ENCODE measurements at places on chromosomes 2 and 18.

DNA sequence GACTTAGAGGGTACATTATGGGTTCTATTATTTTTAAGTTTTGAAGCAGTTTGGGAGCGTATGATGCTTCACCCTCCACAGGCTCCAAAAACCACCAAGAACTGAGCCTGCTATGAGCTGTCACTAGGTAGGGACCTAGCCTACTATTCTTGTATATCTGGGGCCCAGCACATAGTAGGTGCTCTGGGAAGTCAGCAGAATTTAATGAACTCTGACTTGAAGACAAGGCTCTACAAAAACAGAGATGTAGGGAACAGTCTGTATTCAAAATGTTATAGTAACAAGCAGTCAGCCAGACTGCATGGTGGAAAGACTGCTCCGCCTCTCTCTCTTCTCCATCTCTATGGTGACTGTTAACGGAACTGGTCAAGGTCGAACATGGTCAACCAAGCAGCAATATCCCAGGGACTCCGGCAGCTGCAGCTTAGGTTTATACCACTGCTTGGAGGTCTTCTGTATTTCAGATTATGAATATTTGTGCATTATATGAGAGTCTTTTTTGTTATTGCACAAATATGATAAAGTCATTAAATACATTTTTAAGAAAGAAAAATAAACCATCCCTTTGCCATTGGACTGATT lies 22.2 kb upstream of the YWHAQ start:
- no peak for DNase-seq

DNA sequence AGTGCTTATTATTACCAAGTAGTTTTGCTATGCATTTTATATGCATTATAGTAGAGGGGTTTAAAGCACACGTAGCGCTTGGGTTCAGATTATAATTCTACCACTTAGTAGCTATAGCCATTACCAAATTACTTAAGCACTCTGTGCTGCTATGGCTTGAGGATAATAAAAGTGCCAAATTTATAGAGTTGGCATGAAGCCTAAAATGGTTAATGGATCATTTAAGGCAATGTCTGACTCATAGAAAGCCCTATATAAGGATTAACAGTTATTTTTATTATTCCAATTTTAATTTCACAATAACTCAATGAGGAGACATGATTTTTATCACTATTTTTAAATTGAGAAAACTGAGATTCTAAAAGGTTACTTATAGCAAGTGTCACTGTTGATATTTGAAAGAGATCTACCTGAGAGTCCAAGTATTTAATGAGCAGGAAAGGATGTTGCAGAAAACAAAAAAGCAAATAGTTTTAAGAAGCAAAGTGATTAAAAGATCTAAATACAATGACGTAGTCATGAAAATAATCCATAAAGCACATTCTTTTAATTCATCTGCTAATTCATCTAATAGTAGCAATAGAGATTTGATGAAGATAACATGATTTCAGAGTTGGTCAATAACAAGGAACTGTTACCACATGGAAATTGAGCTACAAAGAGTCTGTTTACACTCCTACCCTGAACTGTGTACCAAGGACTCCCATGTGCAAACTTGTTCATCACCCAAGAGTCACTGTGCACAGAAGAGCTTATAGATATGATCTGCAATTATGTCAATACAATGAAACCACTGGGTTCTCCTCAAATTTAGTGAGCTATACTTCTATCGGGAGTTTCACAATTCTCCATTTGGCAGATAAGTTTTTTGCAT lies 78.8 kb upstream of the DTNA start:
- no peak for DNase-seq

DNA sequence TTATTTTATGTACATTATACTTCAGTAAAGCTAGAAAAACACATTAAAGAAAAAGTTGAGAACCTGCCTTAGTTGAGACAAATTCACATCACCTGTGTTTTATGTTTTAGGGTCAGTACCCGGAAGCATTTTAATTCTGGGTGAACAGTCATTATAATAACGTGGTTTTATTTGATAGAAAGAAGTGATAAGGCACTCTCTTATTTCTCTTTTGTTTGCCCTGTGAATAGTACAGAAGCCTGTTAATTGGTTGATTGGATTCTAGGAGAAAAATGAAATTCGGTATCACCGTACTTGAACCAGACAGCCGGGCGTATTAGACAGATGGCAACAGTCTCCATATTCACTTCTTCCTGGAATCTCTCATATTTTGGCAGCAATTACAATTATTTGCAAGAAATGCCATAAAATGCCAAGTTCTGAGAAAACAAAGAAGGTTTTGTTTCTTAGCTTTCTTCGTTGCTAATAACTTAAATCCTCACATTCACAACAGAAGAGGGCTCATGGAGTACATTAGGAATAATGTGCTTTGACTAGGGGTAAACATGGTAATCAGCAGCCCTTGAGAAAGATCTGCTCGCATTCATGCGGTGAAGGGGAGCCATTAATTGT lies 168.7 kb upstream of the RASGRP3 start:
- DNase-seq, result no peak

- DNase-seq, result no peak
These were observed 62.3 kb downstream of the TNS1 start for GRCh38 chr2:217940261-217941220.

- no peak for DNase-seq
These were observed 35.8 kb downstream of the MFSD6 start for GRCh38 chr2:190443778-190444481.

- no peak for DNase-seq
These were observed 34.0 kb downstream of the NAPG start for GRCh38 chr18:10559553-10560451.

- DNase-seq, result no peak
These were observed 30.0 kb downstream of the MEMO1 start for GRCh38 chr2:31980674-31981356.

- DNase-seq, result no peak
These were observed 276.7 kb downstream of the PLCL1 start for GRCh38 chr2:198080879-198081765.

DNA sequence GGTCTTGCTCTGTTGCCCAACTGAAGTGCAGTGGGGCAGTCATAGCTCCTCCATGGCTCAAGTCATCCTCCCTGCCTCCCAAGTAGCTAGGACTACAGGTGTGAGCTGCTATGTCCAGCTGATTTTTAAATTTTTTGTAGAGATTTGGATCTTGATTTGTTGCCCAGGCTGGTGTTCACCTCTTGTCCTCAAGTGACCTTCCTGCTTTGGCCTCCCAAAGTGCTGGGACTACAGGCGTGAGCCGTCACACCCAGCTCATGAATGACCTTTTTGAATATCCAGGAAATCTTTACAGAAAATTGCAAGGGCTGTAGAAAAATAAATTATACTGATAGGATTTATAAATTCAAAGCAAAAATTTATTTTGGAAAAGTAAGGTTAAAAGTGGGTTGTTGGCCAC lies 17.4 kb downstream of the ACTR3 start:
- DNase-seq, result no peak

GRCh38 chr2:102615620-102616436 lies 3.5 kb upstream of the SLC9A2 start:
- no peak for DNase-seq

DNA sequence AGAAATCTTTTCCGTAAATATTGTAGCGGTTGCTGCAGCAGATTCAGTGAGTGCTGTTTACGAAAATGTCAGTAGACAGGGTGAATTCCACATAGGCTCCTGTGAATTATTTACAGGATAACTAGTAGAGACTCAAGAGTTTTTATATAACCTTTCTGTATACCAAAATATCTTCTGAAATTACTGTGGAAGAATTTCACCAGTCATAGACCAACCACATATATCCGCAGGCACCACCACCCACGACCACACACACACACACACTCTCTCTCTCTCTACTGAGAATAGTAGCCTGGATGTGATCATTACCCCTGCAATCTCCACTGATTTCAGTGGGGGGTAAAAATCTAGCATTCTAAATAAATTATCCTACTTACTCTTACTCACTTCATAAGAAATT lies 341.8 kb downstream of the RBM43 start:
- no peak for DNase-seq

- no peak for DNase-seq
These were observed 28.3 kb upstream of the SLC40A1 start for GRCh38 chr2:189608795-189609422.

DNA sequence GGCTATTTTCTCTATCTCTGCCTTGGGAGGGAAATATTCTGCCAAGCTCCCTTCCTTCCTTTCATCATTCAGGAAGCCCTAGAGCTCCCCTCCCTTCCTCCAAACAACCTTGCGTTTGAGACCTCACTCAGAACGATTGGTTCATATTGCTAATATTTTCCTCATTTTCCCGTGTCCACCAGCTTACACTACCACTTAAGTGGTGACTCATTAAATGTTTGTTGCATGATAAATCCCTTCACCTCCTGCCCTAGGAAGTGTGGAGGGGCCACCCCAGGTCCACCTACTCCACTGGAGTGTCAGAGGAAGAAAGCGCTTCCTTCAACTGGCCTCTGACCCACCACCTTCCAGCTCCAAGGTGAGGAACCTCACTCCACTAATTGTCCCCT lies 2.3 kb upstream of the LPIN2 start:
- no peak for DNase-seq

All from progenitor cell of endocrine pancreas (in vitro differentiated cells).